ENCODE measurements at places on chromosomes 2 and 18. TPM values are rescaled to one million over a fixed set of nuclear protein-coding genes. Genes with fewer than 3 reads are reported as not detected.

- H3K4me3 ChIP-seq: no peak overlapping the region
- H3K27ac ChIP-seq: peak overlapping the region; percentile 70
- no peak for DNase-seq
- H3K36me3 ChIP-seq: peaks cover 3% of the 10 kb centered on the region
- H3K27me3 ChIP-seq: no peaks in the 10 kb centered on the region
Measured at GRCh38 chr18:34991152-34991551, 50.1 kb upstream of the MAPRE2 start.

DNA sequence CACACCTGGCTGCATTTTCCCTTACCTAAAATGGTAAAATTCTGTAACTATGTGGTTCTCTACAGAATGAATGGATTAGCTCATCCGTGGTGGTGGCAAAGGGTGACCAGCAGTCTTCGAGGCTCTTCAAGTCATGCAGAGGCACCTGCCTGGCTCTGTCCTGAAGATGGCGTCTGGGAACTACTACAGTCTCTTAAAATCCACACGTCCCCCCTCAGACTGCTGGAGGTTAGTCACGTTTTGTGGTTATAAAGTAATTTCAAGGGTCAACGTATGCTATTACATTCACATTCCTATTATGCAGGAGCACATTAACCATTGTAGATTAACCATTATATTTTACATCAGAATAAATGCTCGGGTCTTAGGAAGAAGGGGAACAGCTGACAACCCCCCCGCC lies 616.7 kb downstream of the GALR1 start:
- DNase-seq: no peak
- no peak overlapping the region for H3K4me3 ChIP-seq
- no peaks in the 10 kb centered on the region for H3K36me3 ChIP-seq
- H3K4me1 ChIP-seq: no peaks in the 10 kb centered on the region

The COL4A3 gene
- total RNA-seq: 3.1 TPM

- no peak for DNase-seq
- H3K4me1 ChIP-seq: no peaks in the 10 kb centered on the region
- H3K27me3 ChIP-seq: no peaks in the 10 kb centered on the region
- H3K27ac ChIP-seq: no peak overlapping the region
- H3K36me3 ChIP-seq: no peaks in the 10 kb centered on the region
Measured at GRCh38 chr2:35794796-35795450, 560.7 kb upstream of the CRIM1 start.

The PHOSPHO2 gene
- 9.4 TPM for total RNA-seq
